Activated CD4-positive, alpha-beta T cell treated with anti-CD3 and anti-CD28 coated beads, Interleukin-2, amount 10 ng/mL, durations not matched to agents 24 days and 14 days (primary cell): ENCODE measurements at places on chromosomes 7 and 10.

GRCh38 chr10:36675458-36675880 is 449.9 kb upstream of the ANKRD30A start:
- no peak overlapping the region for H3K27ac ChIP-seq
- no peak for DNase-seq
- no peaks in the 10 kb centered on the region for H3K27me3 ChIP-seq
- H3K4me3 ChIP-seq: no peak overlapping the region
- H3K4me1 ChIP-seq: no peaks in the 10 kb centered on the region

- H3K27ac ChIP-seq: peak overlapping the region; percentile 53
- peaks cover 73% of the 10 kb centered on the region for H3K4me1 ChIP-seq
- H3K36me3 ChIP-seq: peaks cover 66% of the 10 kb centered on the region
These were observed 18.0 kb downstream of the VSIR start for GRCh38 chr10:71755179-71755879.

GRCh38 chr7:31642681-31643115 is 44.3 kb upstream of the PPP1R17 start:
- no peak overlapping the region for H3K27ac ChIP-seq
- H3K4me3 ChIP-seq: no peak overlapping the region
- H3K36me3 ChIP-seq: no peaks in the 10 kb centered on the region
- DNase-seq: no peak
- no peaks in the 10 kb centered on the region for H3K4me1 ChIP-seq

GRCh38 chr7:76403780-76404494 is 5.6 kb downstream of the SSC4D start:
- H3K27me3 ChIP-seq: no peaks in the 10 kb centered on the region
- no peak overlapping the region for H3K4me3 ChIP-seq
- H3K27ac ChIP-seq: no peak overlapping the region
- no peak for DNase-seq
- no peaks in the 10 kb centered on the region for H3K36me3 ChIP-seq

DNA sequence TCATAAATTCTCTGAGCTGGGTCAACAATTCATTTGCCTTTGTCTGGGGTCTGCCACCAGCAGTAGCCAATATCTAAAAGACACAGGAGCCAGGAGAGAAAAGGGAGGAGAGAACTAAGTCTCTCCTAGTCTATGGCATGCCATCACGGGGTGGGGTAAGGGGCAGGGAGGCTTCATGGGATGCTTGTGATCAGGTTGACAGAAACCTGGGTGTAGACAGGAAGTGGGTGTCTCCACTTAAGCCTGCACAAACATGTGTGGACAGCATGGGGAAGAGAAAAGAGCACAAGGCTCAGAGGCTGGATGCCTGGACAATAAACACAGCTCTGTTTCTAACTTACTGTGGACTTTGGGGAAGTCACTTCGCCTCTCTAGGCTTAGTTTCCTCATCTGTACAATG is 11.5 kb upstream of the C10orf53 start:
- no peak overlapping the region for H3K27ac ChIP-seq
- H3K27me3 ChIP-seq: peaks cover 17% of the 10 kb centered on the region
- no peak for DNase-seq

DNA sequence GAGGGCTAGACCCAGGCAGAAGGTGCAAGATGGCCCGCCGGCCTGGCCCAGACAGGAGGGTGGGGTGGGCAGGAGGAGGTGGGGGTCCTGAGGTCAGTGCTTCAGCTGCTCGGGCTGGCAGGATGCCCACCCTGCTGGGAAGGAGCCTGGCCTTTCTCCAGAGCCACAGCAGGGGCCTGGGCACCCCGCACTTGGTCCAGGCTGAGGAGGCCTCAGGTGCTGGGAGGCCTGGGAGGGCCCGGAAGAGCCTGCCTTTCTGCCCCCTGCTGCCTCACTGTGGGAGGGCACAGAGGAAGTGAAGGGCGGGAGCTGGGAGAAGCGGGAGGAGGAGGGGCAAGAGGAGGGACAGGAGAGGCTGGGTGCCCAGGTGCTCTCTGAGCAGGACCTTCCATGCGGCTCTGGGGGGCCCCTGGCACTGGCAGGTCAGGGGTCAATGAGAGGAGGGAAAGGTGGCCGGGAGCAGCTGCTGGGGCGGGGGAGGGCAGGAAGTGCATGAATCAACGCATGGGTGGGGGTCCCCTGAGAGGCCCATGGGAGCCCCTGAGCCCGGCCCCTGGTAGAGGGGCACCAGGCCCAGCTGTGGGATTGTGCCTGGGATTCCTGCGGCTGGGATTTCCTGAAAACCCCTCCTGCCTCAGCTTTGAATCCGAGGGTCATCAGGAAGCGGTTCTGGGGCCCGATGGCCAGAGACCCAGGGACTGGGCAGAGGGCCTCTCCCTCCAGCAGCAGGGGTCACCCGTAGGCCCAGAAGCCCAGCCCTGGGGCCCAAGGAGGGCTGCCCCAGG is 49.9 kb downstream of the PWWP2B start:
- H3K27ac ChIP-seq: peak overlapping the region; percentile 97
- peak overlapping the region; percentile 76 for H3K4me3 ChIP-seq
- H3K27me3 ChIP-seq: no peaks in the 10 kb centered on the region
- DNase-seq: peak; percentile 91
- H3K36me3 ChIP-seq: no peaks in the 10 kb centered on the region
- H3K4me1 ChIP-seq: peaks cover 29% of the 10 kb centered on the region

GRCh38 chr10:120614680-120615079 is 157.7 kb downstream of the PLPP4 start:
- no peaks in the 10 kb centered on the region for H3K4me1 ChIP-seq
- H3K4me3 ChIP-seq: no peak overlapping the region
- H3K27me3 ChIP-seq: no peaks in the 10 kb centered on the region
- no peak for DNase-seq
- H3K36me3 ChIP-seq: no peaks in the 10 kb centered on the region

DNA sequence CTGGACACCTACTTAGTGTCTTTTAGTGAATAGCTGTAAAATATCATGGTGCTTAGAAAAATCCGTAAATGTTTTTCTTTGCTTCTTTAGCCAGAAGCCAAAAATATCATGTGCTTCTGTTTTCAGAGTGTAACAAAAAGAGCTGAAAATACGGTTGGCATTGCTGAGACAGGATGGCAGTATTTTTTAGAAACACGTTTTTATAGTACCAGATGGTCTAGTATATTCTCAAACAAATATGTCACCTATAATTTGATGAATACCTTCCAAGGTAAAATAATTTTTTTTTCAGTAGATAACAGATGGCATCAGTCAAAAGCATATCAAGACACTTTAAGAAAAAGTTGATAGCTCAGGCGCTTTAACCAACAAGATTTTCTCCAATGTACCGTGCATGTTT is 326.6 kb downstream of the PHF14 start:
- H3K27ac ChIP-seq: no peak overlapping the region
- no peaks in the 10 kb centered on the region for H3K27me3 ChIP-seq
- no peak for DNase-seq
- no peaks in the 10 kb centered on the region for H3K36me3 ChIP-seq

- H3K4me1 ChIP-seq: peaks cover 25% of the 10 kb centered on the region
- no peaks in the 10 kb centered on the region for H3K36me3 ChIP-seq
- peak; percentile 73 for DNase-seq
- peaks cover 16% of the 10 kb centered on the region for H3K27me3 ChIP-seq
- no peak overlapping the region for H3K27ac ChIP-seq
These were observed 35.8 kb upstream of the MAP3K8 start for GRCh38 chr10:30398193-30398592.
